ENCODE measurements at places on chromosomes 6 and 20.

- no peak for DNase-seq
These were observed 3.7 kb downstream of the MAP3K4 start for GRCh38 chr6:160995271-160995670.

DNA sequence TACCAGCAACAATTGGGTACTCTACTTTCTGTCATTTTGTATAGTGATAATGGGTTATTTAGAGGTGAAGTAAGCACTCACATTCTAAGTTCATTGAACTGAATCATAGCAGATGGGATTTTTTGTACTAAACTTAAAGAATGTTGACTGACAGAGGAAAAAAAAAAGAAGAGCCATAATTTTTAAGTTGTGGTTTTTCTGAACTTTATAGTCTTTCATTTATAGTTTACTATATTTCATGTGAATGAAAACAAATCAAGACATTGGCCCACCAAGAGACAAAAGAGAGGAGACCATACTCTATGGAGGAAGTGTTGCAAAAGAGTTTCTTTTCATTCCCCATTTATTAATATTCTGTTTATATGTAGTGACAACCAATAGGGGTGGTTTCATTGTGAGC, 685.7 kb downstream of the BCKDHB start:
- no peak for DNase-seq

DNA sequence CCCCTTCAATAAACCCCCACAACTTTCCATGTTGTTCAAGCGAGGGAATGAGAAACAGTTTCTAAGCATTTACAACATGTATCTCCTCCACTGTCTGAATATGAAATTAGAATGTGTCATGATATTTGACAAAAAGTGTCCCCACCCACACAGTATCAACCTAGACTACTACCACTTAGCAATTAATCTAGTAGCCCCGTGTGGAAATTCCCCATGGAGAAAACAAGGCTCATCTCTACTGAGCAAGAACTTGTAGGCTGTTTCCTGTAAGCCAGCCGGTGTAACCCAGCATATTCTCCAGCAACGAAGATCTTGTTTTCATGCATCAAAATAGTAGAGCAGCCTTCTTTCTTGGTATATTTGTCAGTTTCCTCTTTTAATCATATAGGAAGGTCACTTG, 115.0 kb downstream of the IRF4 start:
- no peak for DNase-seq

DNA sequence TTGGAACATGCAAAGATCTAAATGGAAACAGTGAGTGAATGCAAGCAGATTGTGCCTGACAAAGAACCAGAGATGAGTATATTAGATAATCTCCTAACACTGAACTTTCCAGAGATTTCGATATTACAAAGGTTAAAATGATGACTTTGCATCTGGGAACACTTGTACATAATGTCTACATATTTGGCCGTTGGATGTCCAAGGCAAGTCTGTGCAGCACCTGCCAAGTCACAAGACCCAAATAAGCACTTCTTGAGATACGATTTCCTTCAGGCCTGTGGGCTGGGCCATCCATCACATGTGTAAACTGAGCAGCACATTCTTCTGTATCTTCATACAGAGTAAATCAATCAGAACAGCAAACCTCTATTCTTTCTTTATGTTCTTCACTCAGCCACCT, 32.5 kb upstream of the SMLR1 start:
- DNase-seq, result no peak

GRCh38 chr6:6405031-6405430, 84.6 kb upstream of the F13A1 start:
- DNase-seq, result no peak

GRCh38 chr20:45857882-45858216, 435 bp downstream of the ZSWIM3 start:
- no peak for DNase-seq

GRCh38 chr6:160110586-160111123, 11.0 kb upstream of the SLC22A1 start:
- no peak for DNase-seq
